ENCODE measurements at places on chromosomes 16 and 17.

DNA sequence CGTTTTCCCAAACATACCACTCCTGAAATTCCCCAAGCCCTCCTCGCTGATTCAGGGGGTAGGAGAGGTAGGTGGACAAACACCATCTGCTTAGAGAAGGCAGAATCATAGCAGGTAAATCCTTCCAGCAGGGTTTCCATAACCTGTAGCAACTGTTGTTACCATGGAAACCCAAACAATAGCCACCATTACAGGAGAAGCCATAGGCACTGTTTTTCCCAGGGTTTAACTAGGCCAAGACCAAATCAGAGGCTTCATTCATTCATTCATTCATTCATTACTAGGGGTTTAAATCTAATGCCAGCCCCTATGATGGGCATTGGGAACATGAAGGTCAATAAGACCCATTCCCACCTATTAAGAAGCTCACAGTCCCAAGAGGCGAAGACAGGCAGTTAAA lies 25.5 kb upstream of the CIITA start:
- no peak for DNase-seq

GRCh38 chr17:47352848-47353247 lies 29.1 kb downstream of the EFCAB13 start:
- no peak for DNase-seq

GRCh38 chr16:23504453-23505179 lies 5.7 kb downstream of the GGA2 start:
- peak; percentile 80 for DNase-seq

- no peak for DNase-seq
Observed at GRCh38 chr17:64413513-64413912, 22.9 kb upstream of the PECAM1 start.

DNA sequence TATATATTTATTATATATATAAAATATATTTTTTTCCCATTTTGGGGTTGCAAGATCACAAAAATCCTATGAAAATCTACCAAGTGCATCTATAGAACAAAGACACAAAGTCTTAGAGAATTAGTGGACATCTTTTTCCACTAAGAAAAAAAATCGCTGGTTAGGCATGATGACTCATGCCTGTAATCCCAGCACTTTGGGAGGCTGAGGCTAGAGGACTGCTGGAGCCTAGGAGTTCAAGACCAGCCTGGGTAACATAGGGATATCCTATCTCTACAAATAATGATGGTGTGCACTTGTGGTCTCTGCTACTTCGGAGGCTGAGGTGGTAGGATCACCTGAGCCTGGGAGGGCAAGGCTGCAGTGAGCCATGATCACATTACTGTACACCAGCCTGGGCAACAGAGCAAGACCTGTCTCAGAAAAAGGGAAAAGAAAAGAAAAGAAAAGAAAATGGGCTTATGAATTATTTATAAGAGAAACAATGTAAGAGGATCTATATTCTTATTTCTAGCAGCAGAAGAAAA lies 185.1 kb upstream of the PSMD7 start:
- no peak for DNase-seq

- no peak for DNase-seq
Observed at GRCh38 chr16:88047462-88047861, 96.2 kb downstream of the BANP start.

Measured in stimulated activated naive CD4-positive, alpha-beta T cell treated with Interleukin-2 at 50 U/mL for 16 hours (primary cell).